ENCODE measurements at places on chromosomes 16 and 17.

DNA sequence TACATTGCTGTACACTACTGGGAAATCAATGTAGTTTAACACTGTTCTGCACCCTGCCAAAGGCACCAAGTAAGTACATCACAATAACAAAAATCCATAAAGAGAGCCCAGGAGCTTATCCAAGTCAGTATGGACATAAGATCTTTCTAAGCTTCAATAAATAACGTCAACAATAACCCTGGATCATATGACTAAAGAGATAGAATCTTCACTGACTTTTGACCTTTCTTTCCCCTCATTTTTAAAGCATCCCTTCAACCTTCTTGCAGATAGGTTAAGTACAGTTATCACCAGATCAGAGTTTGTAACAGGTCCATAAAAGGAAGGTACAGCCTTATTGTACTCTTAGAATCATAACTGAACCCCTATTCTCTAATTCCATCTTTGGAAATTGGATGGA lies 2.3 kb downstream of the CEP20 start:
- DNase-seq, result no peak

- DNase-seq, result no peak
These were observed 98.7 kb downstream of the KCNJ12 start for GRCh38 chr17:21474815-21475214.

DNA sequence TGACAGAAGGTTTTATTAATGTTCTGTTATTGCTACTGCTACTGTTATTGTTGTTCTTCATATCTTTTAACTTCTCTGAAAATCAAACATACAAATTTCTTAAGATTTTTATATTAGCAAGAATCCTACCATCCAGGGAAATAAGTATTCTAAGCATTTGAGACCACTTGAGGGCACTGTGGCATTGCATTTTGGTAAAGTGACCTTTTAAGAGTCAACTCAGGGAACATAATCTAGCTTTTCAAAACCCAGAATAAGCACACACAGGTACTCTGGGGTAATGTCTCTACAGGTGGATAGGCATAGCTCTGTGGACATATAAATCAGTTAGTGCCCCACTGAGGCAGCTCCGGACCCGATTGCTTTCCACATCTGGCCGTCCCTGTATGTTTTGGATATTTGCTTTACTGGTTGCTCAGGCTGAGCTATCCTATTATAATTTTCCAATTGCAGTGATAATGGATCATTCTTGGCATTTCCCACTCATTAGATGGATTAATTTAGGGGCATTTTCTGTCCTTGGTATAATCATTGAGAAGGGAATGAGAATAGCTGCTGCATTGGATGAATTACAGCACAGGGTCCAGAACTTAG lies 1425.1 kb upstream of the CDH8 start:
- no peak for DNase-seq

GRCh38 chr16:89841275-89841674 lies 13.0 kb downstream of the SPIRE2 start:
- DNase-seq, result no peak

- no peak for DNase-seq
These were observed 62.3 kb upstream of the CNTNAP4 start for GRCh38 chr16:76214856-76215255.

- DNase-seq, result no peak
These were observed 6.8 kb upstream of the ZNF594 start for GRCh38 chr17:5198472-5198871.

Data from T-helper 2 cell (primary cell).